Urothelium cell line (cell line): ENCODE measurements at places on chromosomes 4 and X.

DNA sequence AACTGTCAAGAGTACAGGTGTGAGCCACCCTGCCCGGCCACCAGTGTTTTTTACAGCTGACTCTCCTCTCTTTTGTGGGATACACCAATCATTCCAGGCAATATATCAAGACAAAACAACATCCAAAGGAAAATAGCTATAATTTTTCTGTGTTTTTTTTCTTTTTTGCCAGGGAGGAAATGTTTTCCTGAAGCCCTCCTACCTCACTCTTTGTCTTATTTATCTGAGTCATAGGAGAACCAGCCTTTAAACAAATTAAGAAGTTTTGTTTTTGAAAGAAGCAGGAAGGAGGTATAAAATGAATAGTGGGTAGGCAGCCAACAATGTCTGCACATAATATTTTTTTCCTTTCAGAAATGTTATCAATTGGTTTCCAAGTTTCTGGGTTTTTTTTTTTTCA, 493.9 kb downstream of the CCSER1 start:
- DNase-seq: no peak

GRCh38 chr4:38106311-38106710, 146.1 kb downstream of the PTTG2 start:
- no peak for DNase-seq

DNA sequence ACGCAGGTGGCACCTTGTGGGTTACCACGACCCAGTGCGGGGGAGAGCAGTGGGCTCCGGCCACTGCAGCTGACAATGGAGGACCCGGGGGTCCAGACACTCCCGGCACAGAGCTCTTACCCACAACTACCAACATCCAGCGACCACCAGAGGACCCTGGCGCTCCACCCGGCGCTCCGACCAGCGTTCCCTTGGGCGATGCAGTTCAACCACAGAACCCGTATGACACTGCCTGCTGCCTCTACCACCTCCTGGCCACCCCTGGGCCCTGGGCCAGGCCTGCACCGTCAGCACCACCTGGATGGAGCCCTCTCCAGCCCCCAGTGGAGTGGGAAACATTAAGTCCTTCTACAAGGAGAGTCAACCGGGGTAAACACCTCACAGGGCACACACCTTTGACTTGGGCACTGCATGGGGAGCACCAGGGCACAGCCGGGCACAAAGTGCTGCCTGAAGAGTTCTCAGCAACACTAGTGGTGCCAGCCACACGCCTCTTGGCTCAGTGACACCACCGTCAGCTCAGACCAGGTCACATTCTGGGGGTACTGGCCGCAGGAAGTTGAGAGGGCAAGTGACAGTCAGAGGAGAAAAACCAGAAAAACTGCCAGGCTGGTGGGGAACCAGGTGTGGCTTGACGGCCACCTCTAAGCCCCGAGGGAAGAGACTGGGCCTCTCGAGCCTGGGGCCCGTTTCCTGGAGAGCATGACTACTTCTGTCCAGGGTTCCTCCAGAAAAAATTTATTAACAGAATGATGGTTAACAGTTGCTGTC, 2.6 kb downstream of the CTBP1 start:
- no peak for DNase-seq

DNA sequence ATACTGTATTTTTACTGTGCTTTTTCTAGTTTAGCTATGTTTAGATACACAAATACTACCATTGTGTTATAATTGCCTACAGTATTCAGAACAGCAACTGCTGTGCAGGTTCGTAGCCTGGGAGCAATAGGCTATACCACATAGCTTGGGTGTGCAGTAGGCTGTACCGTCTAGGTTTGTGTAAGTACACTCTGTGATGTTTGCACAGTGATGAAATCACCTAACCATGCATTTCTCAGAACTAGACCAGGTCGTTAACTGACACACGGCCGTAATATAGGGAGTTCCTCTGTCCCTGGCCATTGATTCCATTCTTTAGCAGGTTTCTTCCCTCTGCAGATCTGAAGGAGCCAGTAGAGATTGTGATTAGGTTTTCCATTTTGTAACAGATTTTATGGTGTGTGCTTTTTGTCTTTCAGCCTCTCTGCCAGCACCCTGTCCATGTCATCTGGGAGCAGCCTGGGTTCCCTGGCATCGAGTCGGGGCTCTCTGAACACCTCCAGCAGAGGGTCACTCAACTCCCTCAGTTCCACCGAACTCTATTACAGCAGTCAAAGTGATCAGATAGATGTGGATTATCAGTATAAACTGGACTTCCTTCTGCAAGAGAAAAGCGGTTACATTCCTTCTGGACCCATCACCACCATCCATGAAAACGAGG, 59.5 kb downstream of the CLDN22 start:
- DNase-seq: no peak

- no peak for DNase-seq
Observed at GRCh38 chr4:183100827-183101226, 1.8 kb downstream of the WWC2 start.

DNA sequence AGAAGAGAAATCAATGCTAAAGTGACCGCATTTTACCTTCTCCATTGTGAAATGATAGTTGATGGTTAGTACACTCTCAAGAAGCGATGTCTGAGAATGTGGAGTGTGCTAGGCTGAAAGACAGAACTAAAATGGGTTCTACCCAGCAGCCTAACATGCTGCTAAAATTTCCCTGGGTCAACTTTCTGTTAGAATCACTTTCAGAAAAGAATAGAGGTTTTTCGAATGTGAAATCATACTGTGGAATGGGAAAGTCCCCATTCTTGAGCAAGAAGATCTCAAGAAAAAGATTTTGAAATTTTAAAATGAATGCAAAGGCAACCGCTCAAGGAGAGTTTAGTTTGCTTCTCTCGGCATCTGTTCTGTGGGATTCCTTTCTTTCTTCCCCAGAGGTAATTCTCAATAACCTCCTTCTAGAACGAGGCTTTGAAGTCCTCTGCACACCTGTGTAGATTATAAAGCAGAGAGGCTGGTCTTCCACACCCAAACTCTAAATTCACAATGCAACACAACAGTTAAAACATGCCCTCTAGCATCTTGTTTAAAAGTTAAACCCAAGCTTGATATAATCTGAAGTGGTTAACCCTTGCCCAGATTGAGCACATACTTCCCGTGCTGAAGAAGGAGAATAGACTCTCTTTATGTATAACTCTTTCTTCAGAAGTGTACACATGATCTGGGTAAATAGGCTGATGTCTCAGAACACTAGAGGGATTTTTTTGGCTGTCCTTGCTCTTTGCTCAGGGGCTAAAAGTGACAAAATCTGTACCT, 208.7 kb upstream of the KLF3 start:
- DNase-seq: no peak

DNA sequence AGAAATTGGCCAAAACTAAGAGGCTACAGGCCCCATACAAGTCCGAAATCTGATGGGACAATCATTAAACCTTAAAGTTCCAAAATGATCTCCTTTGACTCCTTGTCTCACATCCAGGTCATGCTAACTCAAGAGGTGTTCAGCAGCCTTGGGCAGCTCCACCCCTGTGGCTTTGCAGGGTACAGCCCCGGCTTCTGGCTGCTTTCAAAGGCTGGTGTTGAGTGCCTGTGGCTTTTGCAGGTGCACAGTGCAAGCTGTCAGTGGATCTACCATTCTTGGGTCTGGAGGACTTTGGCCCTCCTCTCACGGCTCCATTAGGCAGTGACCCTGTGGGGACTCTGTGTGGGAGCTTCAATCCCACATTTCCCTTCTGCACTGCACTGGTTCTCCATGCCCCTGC, 329.1 kb upstream of the MAD2L1 start:
- DNase-seq: no peak

DNA sequence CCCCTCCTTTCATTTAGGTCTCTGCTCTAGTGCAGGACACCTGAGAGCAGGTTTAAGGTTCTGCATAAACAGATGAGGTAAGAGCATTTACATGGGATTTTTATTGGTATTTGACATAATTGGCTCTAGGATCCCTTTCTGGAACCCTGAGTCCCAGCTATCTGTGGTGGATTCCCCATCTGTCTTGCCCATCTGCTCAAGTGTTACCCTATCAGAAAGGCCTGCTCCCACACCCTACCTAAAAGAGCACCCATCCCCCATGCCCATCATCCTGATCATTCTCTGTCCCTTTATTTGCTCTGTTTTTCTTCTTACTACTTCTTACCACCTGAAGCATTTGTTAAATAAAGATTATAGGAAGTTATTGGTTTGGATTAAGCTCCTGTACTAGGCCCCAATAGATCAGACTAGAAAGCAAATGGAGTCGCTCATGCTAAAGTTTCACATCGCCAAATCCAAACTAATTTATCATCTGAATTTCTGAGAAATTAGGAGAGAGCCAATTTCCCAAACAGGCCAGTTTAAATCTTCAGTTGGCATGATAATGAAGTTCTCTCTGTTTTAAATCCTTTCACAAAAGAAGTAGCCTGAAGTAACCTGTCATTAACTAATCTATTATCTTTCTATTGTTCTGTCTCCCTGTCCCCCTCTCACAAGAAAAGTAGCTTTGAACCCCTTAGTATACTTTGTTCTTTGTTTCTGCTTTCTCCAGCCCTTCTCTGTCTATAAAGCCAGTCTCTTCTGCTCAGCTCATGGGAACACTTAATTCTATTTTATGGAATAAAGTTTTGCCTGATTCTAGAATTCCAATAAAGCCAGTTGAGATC, 178.6 kb downstream of the ZNF674 start:
- no peak for DNase-seq

- DNase-seq: peak; percentile 34
Observed at GRCh38 chr4:74394476-74395136, 29.7 kb downstream of the EREG start.

DNA sequence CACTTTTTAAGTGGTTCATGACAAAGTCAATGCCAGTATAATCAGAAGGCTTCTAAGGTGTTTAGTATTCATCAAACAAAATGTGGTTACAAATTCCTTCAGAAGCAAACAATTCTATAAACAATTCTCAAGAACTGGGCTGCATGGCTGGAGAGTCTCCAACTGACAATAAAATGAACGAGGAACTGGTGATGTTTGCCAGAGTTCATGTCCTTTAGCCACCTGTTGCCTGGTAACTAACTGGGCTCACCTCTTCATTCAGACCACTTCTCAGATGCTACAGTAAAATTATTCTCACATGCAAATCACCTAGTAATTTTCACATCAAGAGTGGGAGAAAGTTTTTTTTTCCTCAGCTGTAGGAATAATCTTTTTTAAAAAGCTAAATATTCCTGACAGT, 53.3 kb downstream of the CAMK2D start:
- DNase-seq: no peak

DNA sequence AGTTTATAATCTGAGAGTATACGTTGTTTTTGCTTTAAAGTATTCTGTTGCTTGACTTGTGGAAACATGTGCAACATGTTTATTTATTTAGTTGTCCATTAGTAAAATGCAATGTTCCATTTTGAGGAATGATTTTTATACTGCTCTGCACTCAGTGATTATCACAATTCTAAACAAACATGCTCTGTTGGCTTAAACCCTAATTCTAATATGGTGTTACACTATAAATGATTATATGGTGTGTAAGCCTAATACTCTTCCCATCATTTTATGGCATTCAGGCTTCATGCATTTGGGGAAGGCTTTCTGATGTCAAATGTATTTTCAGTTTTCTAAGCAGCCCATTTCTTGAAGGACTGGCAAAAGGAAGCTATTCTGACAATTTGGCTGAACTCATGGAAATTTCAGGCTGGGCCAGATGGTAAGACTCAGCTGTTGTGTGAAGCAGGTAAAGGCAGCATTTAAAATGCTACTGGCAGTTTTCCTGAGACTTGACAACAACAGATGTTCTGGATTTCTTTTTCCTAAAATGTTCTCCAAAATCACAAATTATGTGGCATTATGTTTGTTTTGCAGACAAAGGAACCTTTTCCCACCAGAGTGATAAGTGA, 336.7 kb upstream of the GNPDA2 start:
- DNase-seq: no peak

GRCh38 chrX:126552313-126553022, at the start of gene DCAF12L1:
Gene DCAF12L1 (minus strand): TSS chrX:126552814. CDS start chrX:126552608, 206 bp downstream.
- peak; percentile 44 for DNase-seq

DNA sequence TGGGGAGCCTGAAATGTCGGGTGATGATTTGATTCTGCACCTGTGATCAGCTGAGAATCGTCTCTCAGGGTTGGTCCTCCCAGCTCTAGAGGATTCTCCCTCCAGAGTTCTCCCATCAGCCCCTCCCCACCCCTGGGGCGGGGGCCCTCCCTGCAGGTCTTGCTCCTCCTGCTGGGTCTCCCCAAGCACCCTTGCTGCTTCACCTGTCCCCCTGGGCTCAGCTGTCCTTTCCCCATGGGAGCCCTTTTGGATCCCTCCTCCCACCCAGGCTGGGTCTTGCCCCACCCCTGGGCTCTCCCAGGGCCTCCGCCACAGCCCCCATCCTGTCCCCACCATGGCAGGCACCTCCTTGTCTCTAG, 22.2 kb downstream of the PSAPL1 start:
- DNase-seq: no peak
